ENCODE measurements at places on chromosomes 16 and 17. TPM values are rescaled to one million over a fixed set of nuclear protein-coding genes. Genes with fewer than 3 reads are reported as not detected.

The PPP1R27 gene
- total RNA-seq = 0.40 TPM

The C17orf50 gene
- not detected for total RNA-seq

The SKA2 gene
- total RNA-seq = 13.1 TPM

The SLC5A10 gene
- total RNA-seq = 0.14 TPM

The TMEM100 gene
- 4.4 TPM for total RNA-seq

The FMNL1 gene
- total RNA-seq = 3.7 TPM

The TBC1D26 gene
- total RNA-seq = not detected

The KIF18B gene
- total RNA-seq = 0.25 TPM

- peak; percentile 52 for DNase-seq
Measured at GRCh38 chr17:36600936-36601302, 464 bp upstream of the MRM1 start.

GRCh38 chr17:42797067-42798007, 1.2 kb downstream of the COA3 start:
- peak; percentile 66 for DNase-seq

DNA sequence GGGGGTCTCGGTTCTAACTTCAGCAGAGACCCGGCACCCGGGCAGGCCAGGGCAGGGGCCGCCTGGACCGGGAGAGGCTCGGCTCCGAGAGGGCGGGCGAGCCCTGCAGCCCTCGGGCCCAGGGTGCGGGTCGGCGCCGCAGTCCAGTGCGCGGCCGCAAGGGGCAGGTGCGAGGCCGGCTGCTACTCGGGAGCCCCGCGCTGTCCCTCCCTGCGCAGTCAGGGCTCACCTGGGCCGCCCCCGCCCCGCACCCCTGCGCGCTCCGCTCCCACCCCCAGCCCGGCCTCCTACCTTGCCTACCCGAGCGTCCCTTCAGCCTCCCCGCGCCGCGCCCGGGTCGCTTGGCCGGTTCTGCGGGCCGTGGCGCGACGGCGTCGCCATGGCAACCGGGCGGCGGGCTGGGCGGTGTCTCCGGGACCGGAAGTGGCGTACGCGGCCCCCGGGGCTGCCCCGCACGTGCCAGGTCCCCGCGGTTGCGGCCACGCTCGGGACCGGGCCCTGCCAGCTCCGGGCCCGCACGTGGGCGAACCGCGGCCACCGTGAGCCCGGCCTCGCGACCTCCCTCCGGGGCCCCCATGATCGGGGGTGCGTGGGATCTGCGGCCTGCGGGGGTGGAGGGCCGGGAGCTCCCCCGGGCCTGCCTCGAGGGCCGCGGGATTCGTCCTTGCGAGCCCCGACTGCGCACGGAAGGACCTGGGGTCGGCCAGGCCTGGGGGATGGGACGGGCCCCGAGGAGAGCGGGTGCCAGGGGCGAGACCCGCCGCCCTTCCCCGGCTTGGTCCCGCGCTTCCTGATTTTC, at the start of gene CYB561:
Gene CYB561, minus strand, starts transcription at position 353 of the 799 bp plus-strand sequence. CDS start 8,759 bp downstream, outside the sequence.
- peak; percentile 79 for DNase-seq

DNA sequence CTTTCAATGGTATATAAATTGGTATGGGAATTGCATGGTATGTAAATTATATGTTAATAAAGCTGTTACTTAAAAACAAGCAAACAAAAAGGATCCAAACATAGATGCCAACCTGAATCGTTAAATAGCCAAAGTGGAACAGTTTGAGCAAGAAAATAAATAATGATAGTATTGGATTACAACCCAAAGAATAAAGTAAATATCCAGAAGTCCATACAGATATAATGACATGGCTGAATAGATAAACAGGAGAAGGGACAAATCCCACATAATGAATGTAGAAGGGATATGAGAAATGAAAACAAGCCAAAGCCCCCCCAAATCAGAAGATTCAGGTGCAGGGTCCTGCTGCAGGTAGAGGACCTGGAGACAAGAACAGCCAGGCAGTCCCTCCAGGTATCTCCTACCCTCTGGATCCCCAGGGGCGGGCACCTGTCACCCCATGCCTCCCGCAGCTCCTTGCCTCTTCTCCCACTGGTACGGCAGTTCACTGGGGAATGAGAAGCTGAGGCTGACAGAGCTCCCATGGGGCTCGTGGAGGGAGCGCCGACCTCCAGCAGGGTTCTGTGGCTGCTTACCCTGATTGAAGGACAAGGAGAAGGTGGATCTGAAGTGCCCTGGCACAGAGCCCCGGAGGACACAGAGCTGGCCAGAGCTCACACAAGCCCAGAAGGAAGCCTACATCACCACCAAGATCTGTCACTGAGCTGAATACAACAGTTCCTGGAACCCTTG, 9.9 kb upstream of the LCAT start:
- DNase-seq = no peak

DNA sequence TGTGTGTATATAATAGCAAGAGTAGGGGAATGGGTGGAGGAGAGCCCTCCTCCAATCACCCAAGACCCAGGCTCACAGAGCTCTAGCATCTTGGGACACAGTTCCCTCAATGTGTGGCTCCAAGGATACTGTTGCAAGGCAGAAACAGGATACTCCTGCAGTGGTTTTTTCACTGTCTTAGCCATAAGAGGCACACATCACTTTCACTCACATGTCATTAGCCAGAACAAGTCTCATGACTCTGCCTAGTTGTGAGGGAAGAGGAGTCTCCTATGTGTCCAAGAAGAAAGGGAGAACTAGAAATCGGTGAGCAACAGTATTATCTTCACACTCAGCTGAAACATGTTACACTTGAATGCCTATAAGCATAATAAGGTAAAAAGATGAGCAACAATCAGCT, 11.1 kb upstream of the NUDT7 start:
- no peak for DNase-seq

- no peak for DNase-seq
Measured at GRCh38 chr16:27801289-27801945, 251.5 kb downstream of the KATNIP start.

DNA sequence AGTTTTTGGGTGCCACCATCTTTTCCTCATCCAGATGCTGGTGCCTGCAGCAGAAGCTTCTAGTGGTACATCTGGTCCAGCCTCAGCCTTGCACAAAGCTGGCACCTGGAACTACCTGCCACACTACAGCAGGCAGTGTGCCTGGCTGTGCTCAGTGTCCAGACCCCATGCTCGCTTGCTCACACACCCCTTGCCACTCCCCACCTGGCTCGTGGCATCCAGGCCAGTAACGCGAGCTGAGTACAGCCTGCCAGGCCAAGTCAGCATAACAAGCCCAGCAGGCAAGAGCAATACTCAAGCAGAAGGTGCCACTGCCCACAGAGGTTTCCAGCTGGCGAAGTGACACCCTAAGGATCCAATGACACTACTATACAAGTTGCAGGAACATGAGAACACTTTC, 29.7 kb upstream of the KIF2B start:
- DNase-seq = no peak

DNA sequence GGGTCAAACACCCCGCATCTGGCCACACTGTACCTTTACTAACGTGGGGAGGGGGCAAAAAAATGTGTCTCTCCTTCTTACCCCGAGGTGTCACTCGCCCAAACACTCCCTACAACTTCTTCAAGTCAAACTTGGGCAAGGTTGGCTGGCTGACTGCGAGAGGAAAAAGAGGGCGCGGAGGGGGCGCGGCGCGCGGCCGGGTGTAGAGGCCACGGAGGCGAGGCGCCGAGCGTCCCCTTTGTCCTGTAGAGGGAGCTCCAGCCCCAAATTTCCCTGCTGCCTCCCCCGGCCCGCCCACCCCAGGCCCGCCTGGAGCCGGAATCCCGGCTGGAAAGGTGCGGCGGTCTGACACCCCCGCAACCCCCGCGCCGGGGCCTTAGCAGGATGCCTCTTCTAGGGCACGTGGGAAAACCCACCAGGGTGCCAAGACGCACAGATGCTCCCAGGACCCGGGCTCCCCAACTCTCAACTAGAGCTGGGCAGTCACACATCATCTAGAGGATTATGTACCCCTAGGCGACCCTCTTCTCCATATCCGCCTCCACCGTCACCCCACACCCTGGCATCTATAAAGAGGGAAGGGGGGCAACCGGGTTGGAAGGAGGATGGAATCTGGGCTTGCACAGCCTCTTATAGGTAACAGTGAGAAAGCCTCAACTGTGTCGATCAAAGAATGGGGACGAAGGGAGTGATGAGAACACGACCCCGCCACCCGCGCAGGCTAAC, 4.2 kb downstream of the IRX3 start:
- peak; percentile 67 for DNase-seq

DNA sequence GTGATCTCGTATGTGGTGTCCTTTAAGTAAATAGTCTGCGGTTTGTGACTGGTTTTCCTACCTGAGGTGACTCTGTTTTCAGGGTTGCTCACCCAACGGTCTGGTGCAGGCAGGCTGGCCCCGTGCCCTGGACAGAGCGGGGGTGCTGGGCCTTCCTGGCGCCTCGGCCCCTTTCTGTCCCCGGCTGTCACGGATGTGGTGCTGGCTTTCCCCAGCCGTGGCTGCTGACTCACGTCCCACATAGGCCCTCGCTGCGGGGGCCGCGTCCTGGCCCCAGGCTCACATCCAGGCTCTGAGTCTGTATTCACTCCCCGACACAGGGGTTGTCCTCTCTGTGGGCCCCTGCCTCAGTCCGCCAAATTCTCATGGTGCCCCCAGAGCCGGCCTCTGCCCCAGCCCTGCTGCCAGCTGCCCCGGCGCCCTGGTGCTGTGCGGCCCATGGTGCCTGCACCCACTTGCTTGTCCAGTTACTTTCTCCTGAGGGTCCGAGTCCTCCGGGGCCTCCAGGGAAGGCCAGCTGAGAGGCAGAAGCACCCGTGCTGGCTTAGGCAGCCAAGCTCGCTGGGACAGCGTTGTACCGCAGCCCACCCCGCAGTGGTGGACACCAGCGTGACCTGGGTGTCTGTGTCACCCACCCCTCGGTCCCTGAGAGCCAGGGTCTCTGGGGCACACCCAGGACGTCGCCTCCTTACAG, 5.9 kb downstream of the CHMP6 start:
- no peak for DNase-seq

- no peak for DNase-seq
Measured at GRCh38 chr17:2083613-2084035, 28.7 kb downstream of the HIC1 start.

DNA sequence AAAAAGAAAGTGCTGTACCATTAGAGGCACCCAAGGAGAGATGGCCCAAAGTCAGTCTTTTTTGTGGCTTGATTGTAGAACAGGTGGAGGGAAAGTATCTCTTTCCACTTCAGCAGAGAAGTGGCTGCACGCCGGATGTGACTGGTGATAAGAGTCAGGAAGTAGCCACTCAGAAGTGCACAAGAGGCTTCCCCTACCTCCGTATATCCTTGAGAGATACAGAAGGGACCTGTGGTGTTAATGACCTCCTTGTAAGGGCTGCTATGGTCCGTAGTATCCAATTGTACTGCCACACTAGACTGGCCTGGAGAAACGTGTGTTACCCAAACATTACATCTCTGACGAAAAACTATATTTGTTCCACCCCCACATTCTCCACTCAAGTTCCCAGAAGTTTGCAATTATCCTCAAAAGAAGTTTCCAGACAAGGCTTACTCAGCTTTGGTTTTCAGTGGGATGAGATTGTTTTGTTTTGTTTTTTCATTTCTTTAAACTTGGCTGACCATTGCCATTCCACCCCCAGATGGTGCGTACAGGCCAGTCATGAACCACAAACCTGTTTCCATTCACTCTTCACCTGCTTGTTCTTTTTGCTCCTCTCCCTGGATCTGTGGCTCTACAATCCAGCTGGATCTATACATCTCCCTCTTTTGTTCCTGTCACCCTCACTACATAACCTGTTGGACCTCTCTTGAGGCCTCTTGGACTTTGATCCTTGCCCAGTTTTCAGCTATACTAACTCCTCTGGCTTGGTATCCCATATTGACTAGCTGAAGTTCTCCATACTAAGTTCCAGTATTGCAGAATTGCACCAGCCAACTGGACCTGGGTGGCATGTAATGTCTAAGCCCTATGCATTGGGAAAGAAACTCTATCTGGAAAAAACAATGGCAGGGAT, 20.7 kb upstream of the MED13 start:
- no peak for DNase-seq

DNA sequence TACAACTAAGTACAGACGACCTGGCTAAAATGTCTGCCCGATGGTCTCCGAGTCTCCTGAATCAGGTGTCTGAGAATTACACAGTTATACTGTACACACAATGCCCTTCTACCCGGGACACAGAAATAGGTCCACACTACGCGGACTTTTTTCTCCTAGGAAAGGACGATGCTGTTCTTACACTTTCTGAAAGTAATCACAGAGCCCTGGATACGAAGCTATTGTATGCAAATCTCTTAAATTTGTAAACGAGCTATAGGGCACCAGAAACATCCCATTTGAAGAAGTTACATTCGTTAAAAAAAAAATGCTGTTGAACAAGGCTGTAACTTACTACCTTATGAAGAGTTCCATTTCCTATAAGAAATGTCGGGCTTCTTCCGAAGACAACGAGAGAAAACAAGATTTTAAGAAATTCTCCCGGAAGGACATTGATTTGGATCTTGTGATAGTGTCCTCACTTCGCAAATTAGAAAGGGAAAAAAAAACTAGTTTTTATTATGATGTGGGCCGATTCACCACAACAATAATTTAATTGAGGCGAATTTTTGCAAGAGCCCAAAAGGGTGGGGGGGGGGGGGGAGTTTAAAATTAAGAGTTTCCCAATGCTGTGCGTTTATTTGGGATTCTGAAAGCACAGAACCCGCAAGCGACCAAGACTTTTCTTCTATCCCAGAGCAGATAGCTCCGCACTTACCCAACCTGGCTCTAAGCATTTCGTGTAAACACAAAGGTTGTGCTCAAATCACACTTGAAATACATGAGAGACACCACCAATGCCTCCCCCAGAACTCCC, 1.5 kb upstream of the SOX9 start:
- DNase-seq = no peak

DNA sequence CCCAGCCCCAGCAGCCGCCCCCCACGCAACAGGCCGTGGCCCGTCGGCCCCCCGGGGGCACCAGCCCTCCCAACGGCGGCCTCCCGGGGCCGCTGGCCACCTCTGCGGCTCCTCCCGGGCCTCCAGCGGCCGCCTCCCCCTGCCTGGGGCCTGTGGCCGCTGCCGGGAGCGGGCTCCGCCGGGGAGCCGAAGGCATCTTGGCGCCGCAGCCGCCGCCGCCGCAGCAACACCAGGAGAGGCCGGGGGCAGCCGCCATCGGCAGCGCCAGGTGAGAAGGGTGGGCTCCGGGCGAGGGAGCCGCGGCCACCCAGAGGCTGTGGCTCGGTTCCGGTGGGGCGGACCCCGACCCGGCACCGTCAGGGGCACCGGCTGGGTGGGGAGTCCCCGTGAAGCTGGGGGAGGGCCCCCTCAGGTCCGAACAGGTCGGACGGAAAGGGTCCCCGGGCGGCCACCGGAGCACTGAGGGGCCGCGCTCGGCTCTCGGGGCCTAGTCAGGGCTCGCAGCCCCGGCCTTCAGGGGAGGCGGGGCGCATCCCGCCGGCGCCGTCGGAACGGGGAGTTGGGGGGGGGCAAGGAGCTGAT, 583 bp downstream of the ATXN2L start:
- no peak for DNase-seq
